ENCODE measurements at places on chromosomes 1 and 21.

GRCh38 chr1:219566951-219567947 is 45.7 kb downstream of the ZC3H11B start:
- no peak for DNase-seq

GRCh38 chr1:212754680-212755079 is 36.9 kb downstream of the NSL1 start:
- DNase-seq: no peak

GRCh38 chr1:40651138-40651857 is 14.2 kb downstream of the RIMS3 start:
- no peak for DNase-seq

DNA sequence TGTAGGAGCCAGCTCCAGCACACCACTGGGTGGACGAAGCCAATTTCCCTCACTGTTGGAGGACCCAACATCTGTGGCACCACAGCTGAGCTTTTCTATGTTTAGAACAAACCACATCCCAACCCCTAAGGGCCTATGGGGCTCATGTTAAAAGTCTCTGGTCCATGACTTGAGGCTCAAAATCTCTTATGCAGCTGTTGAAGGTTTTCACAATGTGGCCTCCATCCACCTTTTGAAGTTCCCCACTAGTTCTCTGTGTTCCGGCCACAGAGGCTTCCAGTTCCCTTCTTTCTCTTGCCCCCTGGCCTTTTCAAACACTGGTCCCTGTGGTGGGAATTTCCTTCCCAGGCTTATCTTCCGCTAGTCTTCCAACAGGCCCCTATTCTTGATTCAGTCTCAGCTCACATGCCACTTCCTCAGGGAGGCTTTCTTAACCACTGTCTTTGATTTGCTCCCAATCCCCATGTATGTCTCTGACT is 3.9 kb upstream of the IFNLR1 start:
- DNase-seq: peak; percentile 67

DNA sequence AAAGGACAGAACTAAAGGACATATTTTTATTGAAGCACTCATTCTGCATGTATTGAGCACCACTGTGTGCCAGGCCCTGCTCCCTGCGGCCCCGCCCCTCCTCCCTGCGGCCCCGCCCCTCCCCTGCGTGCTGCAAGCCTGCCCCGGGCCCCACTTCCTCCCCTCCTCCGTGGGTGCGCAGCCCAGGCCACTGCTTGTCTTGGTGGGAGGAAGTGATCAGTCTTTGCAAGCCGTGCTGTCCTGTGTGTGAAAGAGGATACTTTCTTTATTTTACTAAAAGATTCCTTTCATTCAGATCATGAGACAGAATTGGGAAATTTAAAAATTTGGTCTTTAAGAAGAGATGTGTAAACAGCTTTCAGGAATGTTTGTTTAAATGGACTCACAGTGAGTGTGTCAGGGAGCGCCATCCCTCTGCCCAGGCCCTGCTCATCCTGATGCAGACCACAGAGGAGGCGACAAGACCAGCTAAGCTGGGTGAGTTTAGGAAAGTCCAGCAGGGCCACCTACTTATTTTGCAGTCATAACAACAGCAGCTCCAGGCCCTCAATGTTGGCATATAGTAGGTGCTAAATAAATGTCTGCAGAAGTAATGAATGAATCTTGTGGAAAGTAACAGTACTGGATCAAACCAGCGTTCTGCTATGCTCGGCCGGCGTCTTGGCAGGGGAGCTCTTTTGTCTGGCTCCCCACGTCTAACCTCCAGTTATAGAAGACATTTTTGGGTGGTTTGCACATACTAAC is 88.3 kb upstream of the SELENON start:
- peak; percentile 20 for DNase-seq

DNA sequence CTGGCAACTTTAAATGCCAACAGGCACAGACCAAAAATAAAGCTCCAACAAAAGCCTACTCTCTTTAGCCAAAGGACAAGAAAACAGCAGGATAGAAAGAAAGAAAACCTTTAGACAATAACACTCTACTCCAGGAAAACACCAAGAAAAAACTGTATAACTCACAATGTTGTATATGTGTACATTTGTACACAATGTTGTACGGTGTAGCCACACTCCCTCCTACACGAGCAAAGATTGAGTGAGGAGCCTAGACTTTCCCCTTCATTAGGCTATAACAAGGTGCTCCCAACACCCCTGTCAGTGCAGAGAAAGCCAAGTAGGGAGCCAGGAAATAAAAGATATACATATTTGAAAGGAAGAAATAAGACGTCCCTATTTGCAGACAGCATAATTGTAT is 24.0 kb downstream of the GJA4 start:
- no peak for DNase-seq

- DNase-seq: no peak
Observed at GRCh38 chr1:172603816-172604215, 55.1 kb upstream of the FASLG start.

DNA sequence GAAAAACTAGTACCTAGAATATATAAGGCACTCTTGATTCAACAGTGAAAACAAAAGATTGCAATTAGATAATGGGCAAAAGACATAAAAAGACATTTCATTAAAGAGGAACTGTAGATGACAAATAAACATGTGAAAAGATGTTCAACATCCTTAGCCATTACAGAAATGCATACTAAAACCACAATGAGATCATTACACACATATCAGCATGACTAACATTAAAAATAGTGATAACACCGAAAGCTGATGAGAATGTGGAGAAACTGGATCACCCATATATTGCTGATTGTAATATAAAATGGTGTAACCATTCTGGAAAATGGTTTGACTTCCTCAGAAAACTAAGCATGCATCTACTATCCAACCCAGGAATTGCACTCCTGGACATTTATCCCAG is 340.3 kb downstream of the SEC16B start:
- DNase-seq: no peak

- DNase-seq: no peak
Observed at GRCh38 chr21:45629046-45629981, 14.2 kb upstream of the PCBP3 start.

GRCh38 chr1:203422116-203422515 is 53.5 kb upstream of the PRELP start:
- DNase-seq: no peak

DNA sequence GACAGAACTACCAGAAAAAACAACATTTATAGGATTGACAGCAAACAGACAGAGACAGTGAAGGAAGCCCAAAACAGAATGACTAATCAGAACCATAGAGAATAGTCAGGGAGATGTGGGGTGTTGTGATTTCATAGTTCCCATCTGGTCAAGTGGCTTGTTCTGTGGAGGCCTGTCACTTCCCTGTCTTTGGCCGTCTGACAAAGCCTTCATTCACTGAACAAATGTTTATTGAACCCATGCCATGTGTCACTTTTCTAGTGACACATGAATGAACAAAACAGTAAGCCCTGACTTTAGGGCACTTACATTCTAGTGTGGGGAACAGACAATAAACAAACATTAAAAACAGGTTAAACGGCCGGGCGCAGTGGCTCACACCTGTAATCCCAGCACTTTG is 3.2 kb upstream of the SRRM1 start:
- no peak for DNase-seq

- no peak for DNase-seq
Observed at GRCh38 chr1:25628741-25629421, 12.3 kb downstream of the MAN1C1 start.
